Fibroblast of mammary gland (primary cell): ENCODE measurements at places on chromosomes 13 and 19.

DNA sequence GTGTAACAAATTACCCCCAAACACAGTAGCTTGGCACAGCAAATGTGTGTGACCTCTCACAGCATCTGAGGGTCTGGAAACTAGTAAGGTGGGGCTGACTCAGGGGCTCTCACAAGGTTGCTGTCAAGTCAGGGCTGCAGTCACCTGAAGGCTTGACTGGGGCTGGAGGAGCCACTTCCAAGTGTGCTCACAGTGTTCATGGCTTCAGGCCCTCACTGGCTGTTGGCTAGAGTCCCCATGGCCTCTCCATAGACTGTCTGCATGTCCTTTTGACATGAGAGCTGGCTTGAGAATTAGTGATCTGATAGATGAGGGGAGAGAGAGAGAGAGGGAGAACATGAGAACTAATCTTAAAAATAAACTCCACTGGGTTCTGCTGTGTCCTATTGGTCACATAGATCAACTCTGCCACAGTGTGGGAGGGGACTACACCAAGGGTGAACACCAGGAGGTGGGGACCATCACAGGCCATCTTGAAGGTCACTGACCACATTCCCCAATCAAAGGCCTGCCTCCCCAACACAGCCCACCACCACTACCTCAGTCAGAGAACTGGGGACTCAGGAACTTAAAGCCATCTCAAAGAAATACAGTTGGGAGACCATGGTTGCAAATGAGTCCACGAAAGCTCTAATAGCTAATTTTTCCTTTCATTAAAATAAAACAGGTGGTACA is 38.2 kb upstream of the KATNAL1 start:
- no peak for DNase-seq

DNA sequence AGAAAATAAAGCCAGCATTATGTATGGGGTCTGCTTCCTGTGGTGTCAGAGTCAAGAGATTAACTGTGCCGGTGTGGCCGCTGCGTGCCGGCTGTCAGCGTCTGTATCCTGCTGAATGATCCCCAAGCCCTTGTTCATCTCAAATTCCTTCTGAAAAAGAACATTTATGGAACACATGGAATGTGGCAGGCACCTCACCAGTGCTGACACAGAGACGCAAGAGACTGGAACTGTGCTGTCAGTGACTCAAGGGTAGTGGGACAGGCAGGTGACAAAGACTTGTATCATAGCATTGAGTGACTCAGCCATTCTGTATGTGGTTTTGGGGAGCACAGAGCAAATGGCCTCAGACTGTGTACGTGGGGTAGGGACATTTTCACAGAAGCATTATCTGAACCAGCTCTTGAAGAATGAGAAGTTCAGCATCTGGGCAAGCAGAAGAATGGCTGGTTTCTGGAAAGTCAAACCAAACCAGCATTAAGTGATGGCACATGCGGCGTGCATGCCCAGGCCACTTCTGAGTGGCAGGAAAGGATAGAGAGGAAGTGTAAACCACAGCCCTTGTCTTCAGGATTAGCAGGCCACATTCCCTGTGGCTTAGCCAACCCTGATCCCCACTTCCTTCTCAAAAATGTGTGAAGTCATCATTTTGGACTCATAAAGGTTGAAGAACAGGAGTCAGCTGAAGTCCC is 54.0 kb upstream of the IRS2 start:
- peak; percentile 69 for DNase-seq

GRCh38 chr19:41076286-41076685 is 12.0 kb upstream of the CYP2A13 start:
- no peak for DNase-seq

DNA sequence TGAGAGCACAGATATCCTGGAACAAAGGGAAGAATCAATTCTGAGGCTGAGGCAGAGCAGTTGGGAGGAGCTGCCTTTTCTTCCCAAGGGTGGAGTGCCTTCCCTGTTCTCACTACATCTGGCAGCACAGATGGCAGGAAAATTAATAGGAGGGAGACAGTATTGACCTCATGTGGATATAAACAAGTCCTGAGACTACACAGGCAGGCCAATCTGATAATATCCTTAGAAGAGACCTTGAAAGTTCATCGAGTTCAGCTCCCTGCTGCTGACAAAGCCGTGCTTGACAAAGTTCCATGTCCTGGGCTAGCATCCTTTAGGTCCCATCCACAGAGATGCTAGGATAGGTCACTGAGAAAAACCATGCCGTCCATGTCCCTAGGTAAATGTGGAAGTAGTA is 1451.5 kb downstream of the EFNB2 start:
- no peak for DNase-seq

DNA sequence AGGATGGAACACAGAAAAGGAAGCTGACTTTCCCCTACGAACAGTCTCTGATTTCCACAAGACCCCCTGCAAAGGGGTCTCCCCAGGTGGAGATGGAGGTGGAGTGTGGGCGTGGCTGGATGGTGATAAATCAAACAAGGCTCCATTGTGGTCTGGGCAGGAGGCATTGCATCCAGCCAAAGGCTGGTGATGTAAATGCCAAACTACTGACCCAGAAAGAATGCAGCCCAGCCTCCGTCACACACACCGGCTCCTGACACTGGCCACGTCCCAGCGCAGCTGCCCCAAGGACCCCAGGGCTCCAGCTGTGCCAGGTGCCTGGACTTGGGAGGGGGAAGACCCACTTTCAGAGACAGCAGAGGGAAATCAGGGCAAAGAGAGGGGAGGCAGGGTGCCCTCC is 6.3 kb downstream of the SLC7A1 start:
- DNase-seq: peak; percentile 25

DNA sequence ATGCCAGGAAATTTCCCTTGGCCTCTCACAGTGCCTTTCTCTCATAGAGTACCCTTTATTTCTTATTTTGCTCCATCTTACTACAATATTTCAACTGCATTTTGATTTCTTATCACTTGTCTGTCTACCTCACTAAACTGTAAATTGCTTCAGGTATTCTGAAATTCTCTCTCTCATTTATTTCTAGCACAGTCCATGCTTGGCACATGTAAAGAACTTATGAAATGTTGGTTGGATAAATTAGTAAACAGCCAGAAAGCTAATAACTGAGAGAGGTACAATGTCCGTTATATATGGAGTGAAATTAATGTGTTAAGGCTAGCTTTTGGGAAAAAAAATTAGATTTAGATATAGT is 138.3 kb upstream of the RFC3 start:
- DNase-seq: no peak

GRCh38 chr13:36347531-36348210 is 1.5 kb upstream of the SPART start:
- no peak for DNase-seq
